ENCODE measurements at places on chromosomes 7 and 10.

GRCh38 chr10:7667262-7668141 is 736 bp upstream of the ITIH5 start:
- no peak for DNase-seq

DNA sequence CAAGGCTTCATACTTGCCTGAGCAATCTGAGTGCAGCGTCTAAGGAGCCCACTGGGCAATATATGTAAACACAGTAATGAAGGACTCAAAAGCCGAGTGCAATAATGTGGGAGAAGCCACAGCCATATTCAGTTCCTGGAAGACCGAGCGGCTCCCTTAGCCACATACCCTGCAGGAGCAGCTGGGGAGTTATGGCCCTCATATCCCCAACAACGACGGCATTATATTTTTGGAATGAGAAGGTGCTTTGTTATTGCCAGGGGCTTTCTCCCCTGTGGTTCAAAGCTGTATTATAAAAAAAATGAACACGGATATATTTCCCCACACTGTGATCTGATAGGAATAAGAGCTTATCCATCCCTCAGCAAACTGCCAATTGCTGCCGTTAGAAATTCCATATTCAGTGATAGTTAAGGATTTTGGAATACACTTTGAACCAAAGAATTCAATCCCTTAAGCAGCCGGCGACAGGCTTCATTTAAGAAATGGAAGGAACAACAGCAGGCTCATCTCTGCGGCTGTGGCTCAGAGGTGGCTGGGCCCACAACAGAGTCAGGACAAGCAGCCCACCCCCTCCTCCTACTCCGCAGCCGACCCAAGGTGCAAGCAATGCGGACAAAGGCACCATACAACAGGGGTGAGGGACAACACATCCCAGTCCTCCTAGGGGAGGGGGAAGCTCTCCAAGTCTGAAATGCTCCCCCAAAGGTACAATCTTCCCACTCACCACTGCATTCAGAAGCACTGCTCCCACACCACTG is 77.2 kb downstream of the TNS3 start:
- no peak for DNase-seq

- no peak for DNase-seq
Observed at GRCh38 chr10:100829097-100829870, 83.5 kb upstream of the SLF2 start.

DNA sequence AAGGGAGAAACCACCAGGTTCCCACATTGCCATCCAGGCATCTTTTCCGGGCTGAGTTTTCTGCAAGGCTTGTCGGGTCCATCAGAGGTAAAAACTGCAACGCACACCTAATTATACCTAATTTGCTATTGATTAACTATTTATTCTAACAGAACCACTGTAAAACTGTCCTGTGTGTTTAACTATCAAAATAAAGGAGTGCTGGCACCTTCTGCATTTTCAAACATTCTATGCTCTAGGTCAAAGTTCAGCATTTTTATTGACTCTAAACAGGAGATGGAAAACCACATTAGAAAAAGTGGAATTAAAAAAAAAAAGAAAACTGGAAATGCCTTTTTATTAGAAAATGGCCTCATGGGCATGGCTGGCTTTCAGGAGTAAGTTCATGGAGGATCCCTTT is 82.0 kb downstream of the ADARB2 start:
- DNase-seq = no peak

DNA sequence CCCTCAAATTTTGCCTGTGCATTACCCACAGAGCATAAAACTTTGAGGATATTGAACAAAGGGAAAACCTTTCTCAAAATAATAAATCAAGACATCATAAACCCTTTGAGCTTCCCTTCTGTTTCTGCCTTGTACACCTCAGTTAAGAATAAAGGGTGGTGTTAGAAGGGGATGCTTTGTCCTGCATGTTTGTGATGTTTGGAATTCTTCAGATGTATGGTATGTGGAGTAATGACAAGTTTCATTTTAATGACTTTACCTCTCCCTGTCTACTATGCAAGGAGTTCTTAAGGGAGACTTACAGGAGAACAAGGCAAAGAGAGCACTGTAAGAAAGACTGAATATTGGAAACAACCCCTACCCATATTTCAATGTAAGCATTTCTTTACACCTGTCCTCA is 99.2 kb downstream of the HECW1 start:
- DNase-seq = no peak

- DNase-seq = no peak
Observed at GRCh38 chr7:44187636-44188416, 1.4 kb downstream of the GCK start.

- DNase-seq = no peak
Observed at GRCh38 chr7:88322151-88322550, 15.5 kb upstream of the STEAP4 start.

- DNase-seq = no peak
Observed at GRCh38 chr10:69057261-69057950, 30.5 kb upstream of the SRGN start.

DNA sequence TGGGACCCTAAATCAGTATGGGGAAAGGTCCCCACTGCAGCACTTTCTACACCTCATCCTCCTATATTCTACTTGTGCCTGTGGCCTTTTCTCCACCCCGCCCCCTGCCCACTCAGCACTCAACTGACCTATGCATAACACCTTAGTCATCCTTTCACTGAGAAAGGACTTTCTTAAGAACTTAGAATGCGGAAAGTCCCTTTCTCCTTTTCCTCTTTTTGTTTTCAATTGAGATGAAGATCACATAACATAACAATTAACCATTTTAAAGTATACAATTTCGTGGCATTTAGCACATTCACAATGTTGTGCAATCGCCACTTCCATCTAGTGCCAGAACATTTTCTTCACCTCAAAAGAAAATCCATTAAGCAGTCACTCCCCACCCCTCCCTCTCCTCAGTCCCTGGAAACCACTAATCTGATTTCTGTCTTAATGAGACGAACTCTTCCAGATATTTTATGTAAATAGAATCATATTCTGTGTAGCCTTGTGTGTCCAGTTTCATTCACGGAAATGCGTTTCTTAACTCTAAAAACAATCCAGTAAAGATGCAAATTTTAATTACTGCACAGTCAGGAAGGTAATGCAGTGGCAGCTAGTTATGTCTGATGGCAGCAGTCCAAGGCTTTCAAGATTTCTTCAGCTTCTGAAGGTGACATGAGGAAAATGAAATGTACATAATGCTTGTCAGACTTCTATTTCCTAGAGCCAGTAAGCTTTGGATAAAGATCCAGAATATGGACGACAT is 41.7 kb downstream of the FAS start:
- no peak for DNase-seq

DNA sequence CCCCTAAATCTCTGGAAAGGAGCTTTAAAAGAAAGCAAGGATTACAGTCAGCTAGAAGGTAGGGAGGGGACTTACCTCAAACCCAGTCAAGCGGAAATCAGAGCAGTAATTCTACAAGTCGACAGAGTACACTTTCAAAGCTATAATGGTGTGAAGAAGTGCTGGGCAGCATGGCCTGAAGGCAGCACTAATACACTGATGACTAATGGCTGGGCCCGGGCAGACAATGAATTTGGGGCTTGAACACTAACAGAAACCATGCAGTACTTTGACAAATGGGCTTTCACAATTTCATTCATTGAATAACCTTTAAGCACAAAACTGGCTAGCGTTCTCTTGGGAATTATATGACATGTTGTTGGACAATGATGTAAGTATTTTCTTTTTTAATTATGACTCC is 4.7 kb downstream of the GLI3 start:
- no peak for DNase-seq

DNA sequence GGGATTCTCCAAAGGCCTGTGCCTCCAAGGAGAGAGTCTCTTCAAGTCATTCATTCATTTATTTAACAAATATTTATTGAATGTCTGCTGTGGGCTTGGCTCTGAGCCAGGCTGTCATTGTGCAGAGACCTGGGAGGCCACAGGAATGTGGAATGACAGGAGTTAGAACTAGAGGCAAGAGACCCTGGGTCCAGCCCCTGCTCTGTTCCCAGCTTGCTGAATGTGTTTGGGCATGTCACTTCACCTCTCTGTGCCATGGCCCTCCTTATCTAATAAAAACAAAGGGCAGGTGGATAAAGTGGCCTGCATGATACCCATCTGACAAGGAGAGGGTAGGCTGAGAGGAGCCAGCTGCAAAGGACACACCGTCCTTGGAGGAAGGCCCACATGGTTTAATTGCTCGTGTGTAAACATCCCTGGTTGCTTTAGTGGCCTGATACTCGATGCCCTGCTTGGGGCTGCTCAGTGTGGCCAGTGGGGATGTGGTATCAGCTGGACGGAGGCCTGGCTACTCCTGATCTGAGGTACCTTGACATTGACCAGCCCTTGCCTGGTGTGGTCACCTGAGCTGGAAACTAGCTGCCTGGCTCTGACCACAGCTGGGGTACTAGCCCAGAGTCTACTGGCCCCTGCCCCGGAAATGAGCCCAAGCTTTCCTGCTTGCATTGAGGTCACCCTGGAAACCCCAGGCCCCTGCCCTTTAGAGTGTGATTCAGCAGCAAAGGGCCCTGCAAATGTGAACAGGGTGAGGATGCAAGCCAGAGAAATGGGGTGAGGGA is 116.2 kb downstream of the CDH23 start:
- DNase-seq = no peak

- DNase-seq = no peak
Observed at GRCh38 chr7:84204655-84205054, 10.1 kb upstream of the SEMA3A start.

- no peak for DNase-seq
Observed at GRCh38 chr10:87816163-87816897, 1.7 kb downstream of the ATAD1 start.

- DNase-seq = no peak
Observed at GRCh38 chr10:35822316-35822715, 180.2 kb upstream of the FZD8 start.
